Fibroblast of lung (primary cell): ENCODE measurements at places on chromosomes 13 and 19. TPM values are rescaled to one million over a fixed set of nuclear protein-coding genes. Genes with fewer than 3 reads are reported as not detected.

The ICAM4 gene
- 1.8 and 4.1 TPM in 2 replicates for total RNA-seq

The CYP4F2 gene
- total RNA-seq = not detected in 2 replicates

The VAV1 gene
- total RNA-seq = not detected in 2 replicates

The FUT6 gene
- total RNA-seq = not detected in 2 replicates

The GATAD2A gene
- 28.8 and 31.7 TPM in 2 replicates for total RNA-seq

The ZNF615 gene
- total RNA-seq = 14.7 and 15.7 TPM in 2 replicates

The ZNF575 gene
- 0.26 and 0.33 TPM in 2 replicates for total RNA-seq

The NAPSA gene
- under 0.01 and 0.17 TPM in 2 replicates for total RNA-seq

The GGN gene
- total RNA-seq = under 0.01 and 0.50 TPM in 2 replicates
